ENCODE measurements at places on chromosomes 6 and 20.

GRCh38 chr6:35491558-35492257, 5.2 kb downstream of the TEAD3 start:
- DNase-seq: no peak

DNA sequence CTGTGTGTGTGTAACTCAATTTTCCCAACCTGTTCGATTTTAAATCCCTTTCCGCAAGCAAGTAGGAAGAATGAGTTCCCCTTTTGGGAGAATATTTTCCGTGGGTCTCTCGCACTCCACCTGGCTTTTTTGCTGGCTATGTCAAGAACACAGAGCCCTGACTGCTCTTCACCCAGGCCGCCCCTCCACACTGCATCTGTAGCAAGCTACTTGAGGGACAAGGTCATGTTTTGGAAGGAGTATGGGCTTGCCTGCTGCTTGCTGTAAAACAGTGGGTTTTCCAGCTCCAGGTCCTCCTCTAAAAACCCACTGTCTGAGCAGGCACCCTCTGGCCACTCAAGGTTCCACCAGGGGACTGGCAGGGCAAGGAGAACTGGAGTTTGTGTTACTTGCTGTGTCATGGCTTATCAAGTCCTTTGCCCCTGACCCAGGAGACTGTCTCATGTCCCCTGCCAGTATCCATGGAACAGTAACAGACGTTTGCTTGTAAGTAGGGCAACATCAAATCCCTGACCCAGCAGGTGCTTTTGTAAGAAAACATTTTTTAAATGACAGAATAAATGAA, 35.5 kb upstream of the SYNJ2 start:
- no peak for DNase-seq

- DNase-seq: no peak
Observed at GRCh38 chr6:119162134-119162775, 83.8 kb upstream of the FAM184A start.

GRCh38 chr6:137882225-137882961, 15.3 kb downstream of the TNFAIP3 start:
- DNase-seq: no peak

DNA sequence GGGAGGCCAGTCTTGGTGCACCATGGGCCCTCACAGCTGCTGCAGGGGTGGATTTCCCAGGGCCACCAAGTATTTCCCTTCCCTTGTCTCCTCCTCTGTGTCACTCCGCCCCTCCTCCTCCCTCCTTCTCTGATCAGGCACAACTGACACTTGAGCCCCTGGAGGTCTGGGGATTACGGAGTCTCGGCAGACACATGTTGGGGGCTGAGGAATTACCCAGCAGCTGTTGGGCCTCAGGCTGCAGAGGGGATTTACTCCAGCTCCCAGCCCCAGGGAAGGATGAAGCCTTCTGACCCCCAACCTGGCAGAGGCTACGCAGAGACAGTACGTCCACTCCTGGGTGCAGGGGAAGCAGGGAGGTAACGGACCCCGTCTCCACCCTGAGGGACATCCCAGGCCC, 420.5 kb upstream of the SULF2 start:
- no peak for DNase-seq
